ENCODE measurements at places on chromosomes 4 and X. TPM values are rescaled to one million over a fixed set of nuclear protein-coding genes. Genes with fewer than 3 reads are reported as not detected.

DNA sequence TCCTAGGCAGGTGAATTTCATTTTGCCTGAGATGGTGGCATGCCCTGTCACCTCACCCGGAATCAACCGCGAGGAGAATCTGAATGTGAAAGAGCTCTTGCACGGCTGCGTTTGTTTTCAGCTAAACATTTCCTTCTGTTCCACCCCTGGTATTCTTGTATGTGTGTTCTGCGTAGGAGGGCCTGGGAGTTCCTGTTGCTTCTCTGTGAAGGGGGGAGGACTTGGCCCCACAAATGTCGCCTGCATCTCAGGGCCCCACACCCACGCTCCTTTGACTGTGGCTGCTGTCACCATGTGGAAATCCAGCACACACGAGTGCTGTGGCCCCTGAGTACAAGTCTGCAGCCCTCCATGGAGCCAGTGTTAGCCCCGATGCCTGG is 45.8 kb upstream of the CLCN4 start:
- H3K27ac ChIP-seq = peak overlapping the region; percentile 16
- H3K27me3 ChIP-seq = no peaks in the 10 kb centered on the region
- H3K4me3 ChIP-seq = no peak overlapping the region
- no peaks in the 10 kb centered on the region for H3K36me3 ChIP-seq
- no peak for DNase-seq
- peaks cover 4% of the 10 kb centered on the region for H3K4me1 ChIP-seq

DNA sequence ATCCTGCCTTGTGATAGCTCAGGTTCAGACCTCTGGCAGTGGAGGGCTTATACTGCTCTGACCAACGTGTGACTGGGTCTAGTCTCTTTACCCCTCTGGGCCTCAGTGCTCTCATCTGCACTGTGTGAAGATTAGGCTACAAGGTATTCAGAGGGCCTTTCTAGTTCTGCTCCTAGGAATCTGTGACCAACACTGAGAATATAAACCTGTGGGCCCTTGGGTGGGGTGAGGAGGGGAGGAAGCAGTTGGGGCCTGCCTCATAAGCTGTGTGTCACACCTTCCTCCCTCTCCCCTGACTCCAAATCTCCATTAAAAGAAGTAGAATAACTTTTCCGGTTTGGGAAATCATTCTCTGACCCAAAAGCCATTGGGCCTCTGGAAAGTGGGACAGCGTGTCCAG is 66.3 kb upstream of the MSN start:
- H3K27ac ChIP-seq = peak overlapping the region; percentile 48
- H3K4me3 ChIP-seq = no peak overlapping the region
- no peaks in the 10 kb centered on the region for H3K36me3 ChIP-seq

GRCh38 chr4:147958489-147959065 is 226.7 kb downstream of the ARHGAP10 start:
- H3K4me3 ChIP-seq = no peak overlapping the region
- no peaks in the 10 kb centered on the region for H3K36me3 ChIP-seq
- no peak for DNase-seq
- H3K27me3 ChIP-seq = no peaks in the 10 kb centered on the region
- peaks cover 33% of the 10 kb centered on the region for H3K4me1 ChIP-seq

DNA sequence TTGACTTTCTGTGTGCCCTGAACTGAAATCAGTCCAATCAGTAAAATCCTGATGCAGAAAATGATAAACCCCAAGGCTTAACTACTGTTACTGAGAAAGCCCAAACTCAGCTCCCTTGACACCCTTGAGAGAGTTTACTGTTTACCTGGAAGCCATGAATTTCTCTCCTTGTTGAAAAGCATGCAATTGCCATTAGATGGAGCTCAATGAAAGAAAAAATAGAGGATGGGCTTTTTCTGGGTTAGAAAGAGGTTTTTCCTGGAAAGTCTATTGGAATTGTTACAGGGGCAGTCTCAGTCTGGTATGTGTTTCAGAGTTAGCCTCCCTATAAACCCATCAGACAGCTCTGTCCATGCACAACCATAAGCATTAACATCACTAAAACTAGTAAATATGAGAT is 66.4 kb upstream of the C4orf54 start:
- peak overlapping the region; percentile 3 for H3K4me3 ChIP-seq
- no peaks in the 10 kb centered on the region for H3K36me3 ChIP-seq
- peak overlapping the region; percentile 93 for H3K27ac ChIP-seq
- H3K4me1 ChIP-seq = peaks cover 56% of the 10 kb centered on the region

DNA sequence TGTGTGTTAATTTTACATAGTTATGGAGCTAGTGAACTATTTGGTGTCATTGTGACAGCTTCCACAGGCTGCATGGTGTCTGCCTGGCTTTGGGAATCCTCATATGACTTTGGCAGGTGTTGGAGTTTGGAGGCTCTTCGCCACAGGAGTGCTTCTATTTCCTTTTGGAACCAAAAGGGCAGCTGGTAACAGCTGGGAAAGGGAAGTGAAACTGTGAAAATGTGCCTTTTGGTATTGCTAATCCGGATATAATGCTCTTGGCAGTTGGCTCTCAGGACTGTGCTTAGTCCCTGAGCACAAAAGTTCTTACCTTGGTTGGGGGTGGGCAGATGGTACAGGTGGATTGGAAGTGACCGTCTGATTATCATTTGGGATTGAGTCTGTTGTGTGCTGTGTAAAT is 18.1 kb downstream of the OFD1 start:
- H3K27ac ChIP-seq = no peak overlapping the region
- DNase-seq = no peak
- peaks cover 55% of the 10 kb centered on the region for H3K36me3 ChIP-seq
- H3K27me3 ChIP-seq = no peaks in the 10 kb centered on the region
- H3K4me1 ChIP-seq = no peaks in the 10 kb centered on the region
- no peak overlapping the region for H3K4me3 ChIP-seq

- no peaks in the 10 kb centered on the region for H3K27me3 ChIP-seq
- H3K4me1 ChIP-seq = no peaks in the 10 kb centered on the region
- H3K4me3 ChIP-seq = no peak overlapping the region
Measured at GRCh38 chr4:173934201-173934600, 349.3 kb downstream of the FBXO8 start.

GRCh38 chr4:159171287-159171686 is 68.4 kb downstream of the RAPGEF2 start:
- DNase-seq = no peak
- peaks cover 49% of the 10 kb centered on the region for H3K4me1 ChIP-seq
- no peak overlapping the region for H3K4me3 ChIP-seq
- H3K36me3 ChIP-seq = no peaks in the 10 kb centered on the region
- no peaks in the 10 kb centered on the region for H3K27me3 ChIP-seq

GRCh38 chr4:182700362-182701160 is 216.6 kb downstream of the DCTD start:
- H3K36me3 ChIP-seq = no peaks in the 10 kb centered on the region
- no peaks in the 10 kb centered on the region for H3K27me3 ChIP-seq
- no peaks in the 10 kb centered on the region for H3K4me1 ChIP-seq
- H3K4me3 ChIP-seq = no peak overlapping the region
- no peak for DNase-seq

DNA sequence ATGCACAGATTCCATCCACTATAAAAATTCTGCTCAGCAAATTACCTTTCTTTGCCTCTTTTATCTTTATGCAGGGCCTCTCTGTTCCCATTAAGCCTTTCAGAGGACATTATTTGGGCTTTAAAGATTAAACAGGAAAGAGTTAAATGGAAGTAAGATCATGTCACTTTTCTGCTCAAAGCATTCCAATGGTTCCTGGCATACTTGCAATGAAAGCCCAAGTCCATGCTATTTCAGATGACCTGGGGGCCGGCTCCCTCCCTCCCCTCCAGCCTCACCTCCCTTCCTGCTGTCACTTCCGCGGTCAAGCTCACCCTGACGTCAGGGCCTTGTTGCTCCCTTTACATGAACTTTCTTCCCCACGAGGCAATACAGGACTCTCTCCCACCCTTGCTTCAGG is 125.5 kb downstream of the C4orf51 start:
- no peaks in the 10 kb centered on the region for H3K27me3 ChIP-seq
- no peaks in the 10 kb centered on the region for H3K36me3 ChIP-seq
- peak overlapping the region; percentile 28 for H3K27ac ChIP-seq
- DNase-seq = no peak
- H3K4me1 ChIP-seq = peaks cover 36% of the 10 kb centered on the region

DNA sequence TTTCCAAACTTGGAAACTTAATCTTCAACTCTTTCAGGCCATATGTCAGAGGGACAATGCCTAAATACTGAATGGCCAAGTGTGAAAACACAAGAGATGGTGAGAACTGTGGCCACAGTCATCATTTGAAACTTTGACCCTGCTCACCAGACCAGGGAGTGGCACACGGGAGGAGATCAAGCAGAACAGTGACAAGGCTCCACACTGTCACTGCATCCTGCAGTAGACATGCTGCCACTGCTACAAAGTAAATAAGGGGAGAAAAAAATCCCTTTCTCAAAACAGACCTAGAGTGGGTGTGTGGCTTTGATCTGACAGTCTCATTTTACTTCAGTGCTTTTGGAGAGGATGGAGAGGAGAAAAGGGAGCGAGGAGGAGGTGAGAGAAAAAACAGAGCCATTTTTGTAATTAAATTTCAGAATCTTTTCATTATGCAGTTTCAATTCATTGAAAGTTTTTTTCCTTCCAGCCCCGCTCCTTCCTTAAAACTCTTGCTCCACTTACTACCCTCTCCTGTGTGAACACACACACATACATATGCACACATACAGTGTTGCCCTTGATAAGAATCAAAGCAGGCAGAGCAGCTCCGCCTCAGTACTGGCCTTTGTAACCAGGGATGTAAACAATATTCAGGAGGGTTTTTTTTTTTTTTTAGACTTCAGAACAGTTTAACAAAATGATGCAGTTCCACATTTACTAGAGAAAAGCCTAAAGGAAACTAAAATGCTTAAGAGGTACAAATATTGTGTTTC is 34.4 kb downstream of the NEXMIF start:
- H3K27me3 ChIP-seq = no peaks in the 10 kb centered on the region
- no peaks in the 10 kb centered on the region for H3K36me3 ChIP-seq
- DNase-seq = no peak

GRCh38 chrX:16714504-16714903 is 2.0 kb upstream of the CTPS2 start:
- H3K36me3 ChIP-seq = no peaks in the 10 kb centered on the region
- no peak for DNase-seq
- no peaks in the 10 kb centered on the region for H3K27me3 ChIP-seq
- H3K27ac ChIP-seq = no peak overlapping the region

- no peaks in the 10 kb centered on the region for H3K27me3 ChIP-seq
- H3K4me1 ChIP-seq = no peaks in the 10 kb centered on the region
- no peak for DNase-seq
- H3K36me3 ChIP-seq = no peaks in the 10 kb centered on the region
- H3K27ac ChIP-seq = no peak overlapping the region
Measured at GRCh38 chrX:71269801-71270395, 13.5 kb upstream of the NONO start.

Gene FGD1
- total RNA-seq = 1.0 TPM

Gene P2RY4
- total RNA-seq = not detected

Gene USP26
- not detected for total RNA-seq

Gene COL25A1
- 0.42 TPM for total RNA-seq

Gene ASB9
- total RNA-seq = 0.46 TPM

Gene SMIM10L2A
- total RNA-seq = 0.08 TPM

Data from psoas muscle (tissue), 8 donors.